ENCODE measurements at places on chromosomes 13 and 19. TPM values are rescaled to one million over a fixed set of nuclear protein-coding genes. Genes with fewer than 3 reads are reported as not detected.

The IFNL2 gene
- total RNA-seq = not detected

The NCR1 gene
- not detected for total RNA-seq

The KLK1 gene
- total RNA-seq = not detected

The GNA15 gene
- under 0.01 TPM for total RNA-seq

The CEACAM3 gene
- total RNA-seq = not detected

The FAM83E gene
- 0.94 TPM for total RNA-seq

The HOMER3 gene
- 128 TPM for total RNA-seq

The PRTN3 gene
- not detected for total RNA-seq

The MAP1S gene
- total RNA-seq = 24.1 TPM

The TMEM38A gene
- total RNA-seq = 1.4 TPM

The TTC9B gene
- not detected for total RNA-seq

The SLC10A2 gene
- not detected for total RNA-seq

The ZNF667 gene
- 4.5 TPM for total RNA-seq

The SOX1 gene
- not detected for total RNA-seq

The TMEM255B gene
- 27.5 TPM for total RNA-seq

The ADPRHL1 gene
- 1.1 TPM for total RNA-seq

The SLC25A42 gene
- 4.8 TPM for total RNA-seq

The KCNC3 gene
- under 0.01 TPM for total RNA-seq

The SGCG gene
- total RNA-seq = 0.16 TPM

The ZNF471 gene
- 1.1 TPM for total RNA-seq

The DACT3 gene
- 0.13 TPM for total RNA-seq

The C1QTNF9 gene
- total RNA-seq = 0.06 TPM

The FCGBP gene
- under 0.01 TPM for total RNA-seq

The UBE2L5 gene
- total RNA-seq = not detected

The WDR88 gene
- total RNA-seq = not detected
